Activated CD4-positive, alpha-beta T cell treated with anti-CD3 and anti-CD28 coated beads for 1 hour (primary cell): ENCODE measurements at places on chromosomes 5 and 9.

DNA sequence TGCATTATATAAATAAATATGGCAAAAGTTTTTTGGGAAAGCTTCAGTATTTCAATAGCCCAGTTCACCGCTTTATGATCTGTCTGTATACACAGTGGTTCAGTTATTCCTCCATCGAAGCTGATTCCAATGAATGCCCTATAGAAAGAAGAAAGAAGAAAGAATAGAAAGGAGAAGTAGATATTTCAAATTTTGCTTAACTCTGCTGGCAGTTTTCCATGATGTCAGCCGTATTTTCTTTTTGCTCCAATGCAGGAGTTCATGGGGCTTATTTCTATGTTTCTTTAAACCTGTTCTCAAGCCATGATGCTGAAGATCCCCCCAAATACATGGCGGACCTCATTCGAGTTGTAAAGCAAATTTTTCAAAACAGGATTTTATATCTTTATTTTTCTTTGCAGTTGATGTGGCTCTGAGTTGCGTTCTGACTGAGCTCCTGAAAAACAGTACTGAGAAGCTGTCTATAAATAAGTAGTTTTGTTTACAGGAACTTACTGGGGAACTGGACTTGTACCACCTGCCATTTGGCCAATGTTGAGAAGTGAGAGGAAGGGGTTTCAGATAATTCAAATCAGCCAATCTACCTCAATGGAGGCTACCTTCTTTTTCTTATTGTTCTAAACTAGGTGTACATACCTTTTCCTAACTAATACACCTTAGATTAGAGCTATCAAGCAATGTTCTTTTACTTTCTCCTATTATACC, 418.5 kb upstream of the MEF2C start:
- DNase-seq, result no peak

DNA sequence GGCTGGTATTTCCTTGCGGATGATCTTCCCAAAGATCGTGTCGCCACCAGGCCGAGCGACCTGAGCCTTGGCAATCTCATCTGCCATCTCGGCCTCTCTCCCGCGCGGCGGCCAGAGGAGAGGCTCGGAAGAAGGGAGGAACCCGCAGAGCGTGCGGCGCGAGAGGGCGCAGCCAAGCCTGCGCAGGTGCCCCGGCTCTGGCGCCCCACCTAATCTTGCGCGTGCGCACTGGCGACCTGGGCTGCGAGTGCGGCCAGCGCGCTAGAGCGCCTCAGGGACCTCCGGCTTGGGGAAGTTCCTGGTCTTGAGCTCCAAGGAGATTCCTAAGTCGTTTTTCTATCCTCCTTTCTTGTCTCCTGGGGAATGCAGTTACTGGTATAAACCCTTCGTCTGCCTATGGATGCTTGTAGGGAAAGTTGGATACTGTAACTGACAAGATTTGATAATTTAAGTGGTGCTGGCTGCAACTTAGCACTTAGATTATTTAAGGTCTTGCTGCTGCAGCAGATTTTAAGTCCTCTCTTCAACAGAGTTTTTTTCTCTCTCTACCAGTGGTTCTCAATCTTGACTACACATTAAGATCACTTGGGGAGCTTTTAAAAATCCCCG, at the start of gene HINT1:
TSS of gene HINT1 (minus strand) at position 138 of the 609 bp plus-strand sequence. CDS start at position 87, 51 bp downstream.
- DNase-seq, result peak; percentile 89

DNA sequence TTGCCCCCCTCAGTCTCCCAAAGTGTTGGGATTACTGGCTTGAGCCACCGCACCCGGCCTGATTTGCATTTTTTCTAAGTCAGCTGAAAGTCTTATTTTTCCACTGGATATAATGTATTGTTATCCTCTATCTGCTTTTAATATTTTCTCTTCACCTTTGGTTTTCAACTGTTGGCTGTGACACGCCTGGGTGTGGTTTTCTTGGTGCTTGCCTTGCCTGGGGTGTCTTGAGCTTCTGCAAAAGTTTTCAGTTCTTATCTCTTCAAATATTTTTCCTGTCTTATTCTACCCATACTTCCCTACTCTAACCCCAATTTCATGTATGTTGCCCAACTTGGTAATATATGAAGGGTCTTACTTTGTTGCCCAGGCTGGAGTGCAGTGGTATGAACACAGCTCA, 4.3 kb upstream of the MXD3 start:
- no peak for DNase-seq

DNA sequence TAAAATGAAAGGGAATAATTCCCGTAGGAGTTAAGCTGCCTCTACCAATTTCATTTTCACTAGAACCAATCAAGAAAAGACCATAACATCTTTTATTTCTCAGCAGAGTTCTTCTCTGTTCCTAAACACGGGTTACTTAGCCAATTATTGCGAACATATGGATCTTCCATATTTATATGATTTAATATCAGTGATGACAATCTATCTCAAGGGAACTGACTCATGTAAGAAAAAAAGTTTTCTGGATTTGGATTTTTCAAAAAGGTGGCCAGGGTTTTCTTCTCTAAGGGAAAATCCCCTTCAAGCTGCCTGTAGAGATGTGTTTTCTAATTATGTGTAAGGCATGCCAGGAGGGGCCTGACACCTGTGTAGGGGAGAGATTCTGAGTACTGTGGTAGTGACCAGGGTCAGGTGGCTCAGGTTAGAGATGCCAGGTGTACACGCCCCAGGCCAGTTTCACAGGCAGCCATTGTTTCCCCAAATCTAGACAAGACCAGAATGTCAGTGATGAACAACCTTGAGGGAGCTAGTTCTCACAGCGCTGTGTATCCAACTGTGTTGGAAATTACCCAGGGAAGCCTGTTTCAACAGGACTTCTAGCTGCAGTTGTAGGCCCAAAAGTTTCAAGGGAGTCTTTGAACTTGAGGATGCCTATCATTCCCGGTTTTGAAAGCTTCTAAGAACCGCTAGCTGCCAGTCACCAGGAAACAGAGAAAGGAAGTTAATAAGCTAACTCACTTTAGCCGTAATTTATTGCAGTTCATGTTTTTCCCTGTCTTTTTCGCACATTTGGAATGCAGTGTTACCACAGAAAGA, 572.5 kb upstream of the RGMB start:
- DNase-seq, result no peak

DNA sequence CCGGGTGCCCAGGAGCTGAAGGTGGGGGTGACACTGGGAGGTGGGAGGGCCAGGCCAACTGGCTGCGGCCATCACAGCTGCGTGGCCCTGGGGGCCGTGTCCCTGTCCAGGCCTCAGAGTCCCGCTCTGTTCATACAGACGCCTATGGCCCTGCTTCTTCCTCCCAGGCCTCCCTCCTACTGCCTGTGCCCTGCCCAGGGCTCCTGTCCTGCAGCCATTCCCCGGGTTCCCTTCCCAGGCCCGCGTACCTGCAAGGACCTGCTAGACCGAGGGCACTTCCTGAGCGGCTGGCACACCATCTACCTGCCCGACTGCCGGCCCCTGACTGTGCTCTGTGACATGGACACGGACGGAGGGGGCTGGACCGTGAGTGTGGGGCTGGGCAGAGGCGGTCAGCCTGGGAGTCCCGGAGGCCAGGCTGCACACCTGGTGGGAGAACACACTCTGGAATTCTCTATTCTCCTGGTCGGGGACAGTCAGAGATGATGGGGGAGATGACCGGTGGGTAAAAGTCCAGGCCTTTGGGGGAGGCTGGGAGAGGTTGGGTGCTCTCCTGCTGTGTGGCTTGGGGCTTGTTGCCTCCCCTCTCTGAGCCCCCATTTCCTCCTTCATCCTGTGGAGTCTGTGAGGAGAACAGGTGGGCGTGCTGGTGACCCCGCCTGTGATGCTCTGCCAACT, 4.5 kb downstream of the FCN2 start:
- no peak for DNase-seq

DNA sequence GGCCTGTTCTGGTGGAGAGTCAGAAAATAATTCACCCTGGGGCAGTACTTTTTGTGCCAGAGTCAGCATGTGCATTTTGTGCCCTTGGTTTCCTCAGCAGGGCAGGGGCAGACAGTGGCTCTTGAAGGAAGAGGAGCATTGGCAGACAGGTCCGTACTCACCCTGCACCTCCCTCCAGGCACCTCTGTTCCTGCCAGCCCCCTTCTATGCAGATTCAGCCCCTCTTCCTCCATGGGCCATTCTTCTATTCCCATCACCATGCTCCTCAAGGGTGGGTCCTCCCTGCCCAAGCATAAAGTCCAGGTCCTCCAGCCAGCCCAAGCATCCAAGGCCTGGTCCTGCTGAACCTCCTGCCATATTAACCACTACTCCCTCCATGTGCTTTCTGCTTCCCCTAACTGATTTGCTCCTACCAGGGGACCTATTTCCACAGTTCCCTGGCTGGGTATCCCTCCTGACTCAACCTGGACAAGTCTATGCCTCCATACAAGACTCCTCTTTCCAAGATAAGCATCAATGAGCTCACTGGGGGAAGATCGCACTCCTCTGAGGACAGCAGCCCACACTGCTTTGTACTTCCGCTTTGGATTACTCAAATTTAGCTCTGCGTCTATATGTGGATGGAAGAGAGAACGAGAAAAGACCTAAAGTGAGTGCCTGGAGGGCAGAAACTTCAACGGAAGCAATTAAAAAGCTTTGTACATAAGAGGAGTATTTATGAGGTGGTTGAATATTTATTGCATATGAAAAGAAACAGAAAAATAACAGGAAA, 9.3 kb upstream of the ACSL6 start:
- DNase-seq, result no peak

- no peak for DNase-seq
These were observed 918.9 kb downstream of the DTWD2 start for GRCh38 chr5:118069452-118069851.
